NCI-H526 (cell line): ENCODE measurements at places on chromosomes 12 and 14.

GRCh38 chr14:100989924-100990323, 86.4 kb upstream of the RTL1 start:
- DNase-seq: no peak

DNA sequence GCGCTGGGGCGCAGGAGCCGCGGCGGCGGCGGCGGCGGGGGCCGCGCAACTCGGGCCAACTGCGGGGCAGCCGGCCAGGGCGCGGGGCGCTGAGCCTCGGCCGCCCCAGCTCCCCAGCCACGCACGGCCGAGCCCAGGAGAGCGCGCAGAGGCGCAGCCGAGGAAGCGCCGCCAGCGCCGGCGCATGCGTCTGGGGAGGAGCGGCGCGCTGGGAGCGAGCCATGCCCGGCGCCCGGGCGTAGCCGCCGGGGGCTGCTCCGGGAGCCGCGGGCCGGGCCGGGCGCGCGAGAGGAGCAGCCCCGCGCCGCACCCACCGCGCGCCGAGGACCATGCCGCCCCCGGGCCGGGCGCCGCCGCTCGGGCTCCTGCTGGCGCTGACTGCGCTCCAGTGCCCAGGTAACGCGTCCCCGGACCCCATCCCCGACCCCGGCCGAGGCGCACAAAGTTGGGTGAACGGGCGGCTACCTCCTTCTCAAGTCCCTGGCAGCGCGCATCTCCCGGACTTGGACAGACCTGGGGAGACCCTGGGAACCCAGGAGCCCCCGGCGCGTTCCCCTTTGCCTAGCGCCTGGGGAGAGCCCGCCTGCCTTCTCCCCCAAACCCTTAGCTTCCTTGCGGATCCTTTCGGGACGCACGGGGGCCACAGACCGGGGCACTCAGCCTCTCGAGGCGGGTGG, 121.4 kb downstream of the AACS start:
- DNase-seq: peak; percentile 36

DNA sequence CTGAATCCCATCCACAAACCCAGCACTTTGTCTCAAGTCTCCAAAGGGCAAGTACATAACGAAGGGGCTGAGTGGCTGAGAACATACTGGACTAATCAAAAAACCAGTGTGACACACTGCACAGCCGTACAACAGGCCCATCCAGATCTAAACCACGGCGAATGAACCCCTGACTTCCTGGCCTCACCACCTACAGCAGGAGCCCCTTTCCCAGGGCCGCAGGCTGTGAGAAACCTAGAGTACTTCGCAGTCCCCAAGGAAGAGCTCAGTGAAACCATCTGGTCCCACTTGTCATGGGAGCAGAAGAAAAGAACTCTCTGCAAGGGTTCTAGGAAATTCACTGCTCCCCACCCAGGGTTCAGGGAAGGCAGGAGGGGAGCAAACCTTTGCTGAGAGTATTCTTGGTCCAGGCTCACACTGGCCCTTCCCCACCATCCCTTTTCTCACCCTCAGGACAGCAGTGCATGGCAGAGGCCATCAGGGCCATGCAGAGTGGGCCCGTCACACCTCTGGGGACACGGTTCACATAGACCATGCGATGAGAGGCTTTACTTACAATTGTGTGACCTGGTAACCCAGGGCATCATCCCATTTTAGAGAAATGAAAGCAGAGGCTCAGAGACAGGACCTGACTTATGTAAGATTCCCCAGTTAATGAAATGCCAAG, 192.8 kb downstream of the BCL11B start:
- DNase-seq: no peak

- no peak for DNase-seq
Observed at GRCh38 chr12:80235944-80236343, 136.6 kb downstream of the OTOGL start.

DNA sequence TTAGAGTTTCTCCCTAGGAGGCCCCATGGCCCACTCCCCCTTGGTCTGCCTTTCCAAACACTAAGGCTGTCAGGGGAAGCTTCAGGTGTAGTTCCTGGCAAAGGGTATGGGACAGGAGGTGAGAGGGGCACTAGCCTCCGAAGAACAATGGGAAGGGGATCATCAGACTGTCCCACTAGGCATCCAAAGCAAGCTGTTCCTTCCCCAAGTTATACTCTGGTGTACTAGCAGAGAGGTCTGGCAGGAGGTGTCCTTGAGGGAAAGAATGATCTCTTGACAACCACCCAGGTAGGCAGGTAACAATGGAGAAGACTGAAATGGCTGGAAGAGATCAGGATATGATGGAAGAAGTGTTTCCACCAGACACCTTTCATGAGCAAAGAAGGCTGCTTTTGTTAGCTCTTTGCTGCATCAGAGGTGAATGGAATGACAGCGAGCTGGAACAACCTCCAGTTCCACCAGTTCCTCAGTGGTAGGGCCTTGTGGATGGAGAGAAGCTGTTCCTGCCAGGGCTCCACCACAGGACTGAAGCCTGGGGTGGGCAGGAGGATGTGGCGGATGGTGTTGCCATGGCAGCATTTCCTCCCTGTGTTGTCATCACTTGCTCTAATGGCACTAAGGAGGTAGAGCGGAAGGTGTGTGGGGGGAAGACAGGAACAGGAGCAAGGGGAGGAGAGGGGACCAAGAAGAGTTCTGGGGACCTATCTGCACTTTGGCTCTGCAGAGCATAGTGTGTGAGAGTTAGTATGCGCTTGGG, 2.3 kb upstream of the AGAP2 start:
- no peak for DNase-seq

DNA sequence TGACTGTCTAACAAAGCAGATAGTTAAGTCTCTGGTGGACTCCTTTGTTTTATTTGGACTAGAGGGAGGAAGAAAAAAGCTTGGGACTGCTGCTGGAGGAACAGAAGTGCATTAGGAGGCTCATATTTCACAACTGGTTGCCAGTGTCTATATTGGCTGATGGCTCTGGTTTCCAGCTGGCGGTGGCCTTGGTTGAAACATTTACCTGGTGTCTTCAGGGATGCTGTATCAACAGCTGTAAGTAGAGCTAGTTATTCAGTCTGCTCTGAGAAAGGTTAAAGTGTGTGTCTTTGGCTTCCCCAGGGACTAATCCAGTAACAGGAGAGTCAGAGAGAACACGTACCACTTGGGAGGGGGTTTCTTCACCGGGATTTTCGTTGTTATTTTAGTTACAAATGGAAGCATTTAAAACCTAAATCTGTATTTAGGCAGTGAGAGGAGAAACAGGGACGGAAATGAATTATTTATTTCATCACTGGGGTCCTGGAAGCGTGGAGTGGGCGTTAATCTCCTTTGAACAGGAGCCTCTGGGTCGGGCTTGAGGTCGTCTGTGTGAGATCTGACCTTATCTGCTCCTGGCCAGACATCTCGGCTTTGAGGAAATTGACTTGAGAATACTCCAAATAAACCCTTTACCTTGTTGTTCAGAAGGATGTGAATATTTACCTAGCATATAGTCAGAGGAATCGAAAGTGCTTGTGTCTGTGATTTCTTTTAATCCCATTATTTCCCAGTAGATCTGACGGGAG, 149.9 kb downstream of the NRXN3 start:
- no peak for DNase-seq

DNA sequence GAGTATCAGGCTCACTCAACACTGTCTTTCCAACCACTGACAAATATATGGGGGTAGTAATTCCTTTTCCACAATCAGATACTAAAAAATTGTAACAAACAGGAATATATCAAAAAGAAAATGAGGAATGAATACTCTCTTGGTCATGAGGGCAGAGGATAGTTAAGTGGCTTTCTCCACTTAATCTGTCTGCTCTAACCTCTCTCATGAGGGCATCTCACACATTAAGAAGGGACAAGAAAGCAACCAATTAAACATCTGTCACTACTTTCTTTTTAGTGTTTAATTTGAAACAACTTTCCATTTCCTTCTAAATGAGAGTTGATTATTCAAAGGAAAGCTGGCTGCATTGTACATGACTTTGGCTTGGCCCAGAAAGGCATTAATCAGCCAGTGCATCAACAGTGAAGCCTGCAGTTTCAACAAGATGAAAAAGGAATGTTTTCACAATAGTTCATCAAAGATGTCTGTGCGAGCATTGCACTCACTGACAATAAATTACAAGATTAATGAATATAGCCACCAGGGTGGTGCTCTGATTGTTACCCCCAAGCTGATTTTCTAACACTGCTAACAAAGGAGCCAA, 142.0 kb downstream of the SEC23A start:
- DNase-seq: no peak

DNA sequence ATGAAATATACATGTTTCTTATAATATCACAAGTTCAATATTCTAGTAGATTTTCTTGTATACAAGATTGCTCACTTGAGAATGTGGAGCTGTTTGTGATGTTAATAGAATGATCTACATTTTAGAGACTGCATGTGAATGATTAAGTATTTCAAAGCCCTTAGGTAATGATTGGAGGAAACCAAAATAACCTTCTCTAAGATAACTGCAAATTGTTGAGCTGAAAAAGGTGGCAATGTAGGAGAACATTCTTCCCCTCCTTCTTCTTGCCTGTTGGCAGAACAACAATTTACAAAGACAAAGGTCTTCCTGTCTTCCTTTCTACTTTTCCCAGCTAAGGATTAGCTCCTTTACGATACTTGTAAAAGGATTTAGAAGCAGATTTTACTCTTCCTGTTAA, 2.0 kb upstream of the CLEC6A start:
- DNase-seq: no peak

DNA sequence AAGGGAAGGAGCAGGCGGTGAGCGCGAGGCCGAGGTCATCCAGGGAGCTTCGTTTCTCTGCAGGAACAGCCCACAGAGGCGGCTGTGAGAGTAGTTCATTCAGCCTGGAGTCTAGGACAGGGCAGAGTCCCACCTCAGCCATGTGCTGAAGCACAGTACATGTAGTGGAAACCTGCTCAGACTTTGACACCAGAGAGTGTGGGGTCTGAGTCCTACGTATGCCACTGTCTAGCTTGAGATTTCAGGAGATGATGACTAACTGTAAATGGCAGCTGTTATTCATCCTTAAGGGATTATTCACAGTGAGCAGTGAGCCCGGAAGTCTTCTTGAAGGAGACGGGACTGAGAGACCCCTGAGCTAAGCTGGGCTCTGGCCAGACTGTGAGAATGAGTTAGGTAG, 938 bp upstream of the SLC6A13 start:
- DNase-seq: no peak

- DNase-seq: no peak
Observed at GRCh38 chr12:45246236-45246635, 30.3 kb downstream of the ANO6 start.

DNA sequence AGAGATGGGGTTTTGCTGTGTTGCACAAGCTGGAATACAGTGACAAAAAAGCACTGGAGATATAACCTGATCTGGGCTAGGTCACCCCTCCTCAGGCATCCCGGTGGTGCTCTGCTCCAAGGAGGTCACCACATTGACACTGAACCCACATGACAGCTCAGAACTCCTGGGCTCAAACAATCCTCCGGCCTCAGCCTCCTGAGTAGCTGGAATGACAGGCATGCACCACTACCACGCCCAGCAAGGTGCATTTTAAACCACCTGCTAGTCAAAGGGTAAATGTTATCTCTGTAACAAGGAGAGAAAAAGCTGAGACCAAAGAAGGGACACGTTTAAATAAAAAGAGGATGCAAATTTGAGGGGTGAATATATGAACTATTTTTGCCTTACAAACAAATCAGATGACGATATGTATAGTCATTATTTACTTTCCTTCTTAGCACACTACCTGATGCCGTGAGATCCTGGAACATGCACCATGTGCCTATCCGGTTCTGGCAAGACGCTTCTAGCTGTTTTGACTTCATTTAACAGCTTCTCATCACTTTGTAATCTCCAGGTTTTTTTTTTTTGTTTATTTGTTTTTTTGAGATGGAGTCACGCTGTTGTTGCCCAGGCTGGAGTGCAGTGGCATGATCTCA, 135.1 kb downstream of the PPM1H start:
- DNase-seq: peak; percentile 86

DNA sequence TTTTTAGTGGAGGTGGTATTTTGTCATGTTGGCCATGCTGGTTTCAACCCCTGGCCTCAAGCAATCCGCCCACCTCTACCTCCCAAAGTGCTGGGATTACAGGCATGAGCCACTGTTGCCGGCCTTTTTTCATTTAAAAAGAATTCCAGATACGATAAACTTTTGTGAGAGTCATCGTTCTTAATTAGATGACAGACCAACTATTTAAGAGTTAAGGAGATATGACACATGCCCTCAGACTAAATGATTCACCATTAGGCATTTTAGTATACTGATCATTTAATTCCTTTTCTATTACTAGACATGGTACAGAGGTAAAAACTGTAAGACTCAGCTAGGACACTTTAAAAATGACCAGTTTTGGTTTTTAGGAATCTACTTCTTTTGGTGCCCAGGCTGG, 2.4 kb downstream of the ANKRD13A start:
- DNase-seq: no peak

DNA sequence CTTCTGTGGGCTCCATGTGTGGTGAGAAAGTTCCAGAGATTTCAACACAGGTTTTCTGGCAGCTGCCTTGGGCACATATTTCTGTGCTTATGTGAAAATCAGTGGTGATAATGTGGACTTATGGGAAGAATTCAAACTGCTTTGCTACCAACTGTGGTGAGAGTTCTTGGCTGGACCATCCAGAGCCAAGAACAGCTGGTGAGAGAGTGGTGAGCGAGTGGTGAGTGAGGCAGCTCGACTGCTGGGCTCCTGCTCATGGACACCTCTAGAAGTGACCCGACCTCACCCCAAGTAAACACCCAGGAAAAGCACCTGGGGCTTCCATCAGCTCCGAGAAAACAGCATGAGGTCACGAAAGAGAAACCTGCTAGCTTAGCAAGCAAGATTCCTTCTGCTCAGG, 106.4 kb downstream of the PIWIL1 start:
- DNase-seq: no peak

DNA sequence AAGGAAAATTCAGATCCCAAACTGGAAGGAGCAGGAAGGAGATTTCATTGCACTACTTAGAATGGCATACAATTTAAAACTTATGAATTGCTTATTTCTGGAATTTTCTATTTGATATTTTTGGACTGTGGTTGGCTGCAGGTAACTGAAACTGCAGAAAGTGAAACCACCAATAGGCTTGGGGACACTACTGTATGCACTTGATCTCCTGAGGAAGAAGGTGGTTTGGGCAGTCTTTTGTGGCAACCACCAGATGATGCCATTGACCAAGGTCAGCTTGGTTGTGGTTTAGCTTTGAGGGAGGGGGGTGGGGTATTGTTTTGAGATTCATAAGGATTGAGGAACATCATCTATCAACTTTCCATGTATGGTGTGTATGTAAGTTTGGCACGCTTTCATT, 209.5 kb upstream of the STXBP6 start:
- no peak for DNase-seq

- DNase-seq: peak; percentile 98
Observed at GRCh38 chr14:95255487-95255886, 64.2 kb downstream of the CLMN start.

GRCh38 chr12:68633614-68634558, 23.2 kb downstream of the RAP1B start:
- DNase-seq: peak; percentile 18

- DNase-seq: no peak
Observed at GRCh38 chr12:51992246-51992645, 14.5 kb upstream of the TAMALIN start.

- DNase-seq: no peak
Observed at GRCh38 chr14:63191211-63191610, 13.0 kb upstream of the RHOJ start.
